ENCODE measurements at places on chromosomes 1 and 21.

DNA sequence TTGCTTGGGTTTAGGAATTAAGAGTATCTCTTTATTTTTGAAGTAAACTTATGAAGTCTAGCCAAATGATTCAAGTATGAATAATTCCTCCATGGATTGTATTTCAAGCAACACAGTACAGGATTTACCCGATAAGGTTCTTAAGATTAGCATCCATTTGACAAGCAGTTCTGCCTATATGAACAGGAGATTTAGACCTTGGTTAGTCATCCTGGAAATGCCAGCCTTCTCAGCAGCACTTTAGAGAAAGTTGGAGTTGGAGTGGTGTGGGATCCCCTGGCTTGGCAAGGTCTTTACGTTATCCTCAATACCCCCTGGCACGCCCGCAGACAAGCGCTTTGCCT lies 1.6 kb downstream of the BCAR3 start:
- DNase-seq: no peak

DNA sequence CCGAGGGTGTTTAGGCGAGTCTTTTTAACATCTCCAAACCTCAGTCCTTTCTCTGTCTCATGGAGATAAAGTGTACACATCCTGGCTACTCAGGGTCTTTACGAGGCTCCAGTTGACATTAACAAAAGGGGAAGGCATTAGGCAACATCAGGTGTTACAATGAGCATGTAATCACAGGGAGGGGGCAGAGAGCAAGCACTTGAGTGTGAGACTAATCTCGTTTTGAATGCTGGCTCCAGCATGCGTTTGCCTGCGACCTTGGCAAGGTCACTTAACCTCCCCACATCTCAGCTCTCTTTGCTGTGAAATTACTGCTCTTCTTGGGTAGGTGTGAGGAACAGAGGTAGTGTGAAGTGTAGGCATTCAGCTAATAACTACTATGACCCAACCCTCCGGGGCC lies 3.1 kb downstream of the TNNT2 start:
- no peak for DNase-seq

DNA sequence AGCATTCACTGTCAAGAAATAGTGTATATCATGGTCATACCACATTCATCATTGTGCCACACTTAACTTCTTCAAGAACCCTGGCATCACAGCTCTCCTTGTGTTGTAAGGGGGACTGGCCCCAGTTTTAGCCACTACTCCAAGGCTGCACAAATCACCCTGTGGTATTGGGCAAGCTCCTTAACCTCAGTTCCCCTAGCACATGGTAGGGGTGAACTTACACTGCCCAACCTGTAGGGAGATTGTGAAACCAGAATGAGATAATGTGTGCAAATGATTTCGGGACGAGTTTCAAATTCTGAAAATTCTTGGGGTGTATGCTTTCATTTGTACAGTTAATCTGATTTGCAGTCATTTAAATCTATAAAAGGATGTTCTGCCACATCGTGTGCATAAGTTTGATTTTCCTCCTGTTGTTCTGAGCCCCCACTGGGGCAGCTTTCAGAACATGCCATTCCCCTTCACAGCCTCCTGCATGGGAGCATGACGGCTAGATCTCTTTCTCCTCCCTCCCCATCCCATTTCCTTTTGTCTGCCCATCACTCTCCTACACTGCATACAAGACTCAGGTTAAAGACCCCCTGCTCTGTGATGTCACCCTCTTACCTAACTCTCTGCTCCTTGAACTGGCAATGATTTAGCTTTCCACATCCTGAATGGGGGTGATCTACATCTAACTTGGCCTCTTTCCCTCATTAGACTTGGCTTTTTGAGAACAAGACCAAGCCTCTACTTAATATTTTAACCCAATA lies 290.3 kb downstream of the CHRM3 start:
- no peak for DNase-seq

DNA sequence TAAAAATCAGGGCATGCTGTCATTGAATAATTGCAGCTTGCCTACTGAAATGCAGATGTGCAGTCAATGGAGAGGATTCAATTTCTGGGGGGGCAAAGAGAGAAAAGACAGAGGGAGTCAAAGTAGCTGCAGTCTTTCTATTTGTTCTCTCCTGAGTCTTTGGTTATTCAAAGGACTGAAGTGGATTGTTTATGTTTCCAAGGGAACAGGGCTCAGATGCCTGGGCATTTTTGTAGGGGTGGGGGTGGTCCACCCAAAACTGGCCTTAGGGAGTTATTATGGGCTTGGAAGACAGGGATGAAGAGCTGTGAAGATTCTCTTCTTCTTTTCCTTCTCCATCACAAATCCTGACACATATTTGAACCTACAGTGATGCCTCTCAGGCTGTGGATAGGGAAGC lies 408.8 kb upstream of the DAB1 start:
- DNase-seq: no peak

DNA sequence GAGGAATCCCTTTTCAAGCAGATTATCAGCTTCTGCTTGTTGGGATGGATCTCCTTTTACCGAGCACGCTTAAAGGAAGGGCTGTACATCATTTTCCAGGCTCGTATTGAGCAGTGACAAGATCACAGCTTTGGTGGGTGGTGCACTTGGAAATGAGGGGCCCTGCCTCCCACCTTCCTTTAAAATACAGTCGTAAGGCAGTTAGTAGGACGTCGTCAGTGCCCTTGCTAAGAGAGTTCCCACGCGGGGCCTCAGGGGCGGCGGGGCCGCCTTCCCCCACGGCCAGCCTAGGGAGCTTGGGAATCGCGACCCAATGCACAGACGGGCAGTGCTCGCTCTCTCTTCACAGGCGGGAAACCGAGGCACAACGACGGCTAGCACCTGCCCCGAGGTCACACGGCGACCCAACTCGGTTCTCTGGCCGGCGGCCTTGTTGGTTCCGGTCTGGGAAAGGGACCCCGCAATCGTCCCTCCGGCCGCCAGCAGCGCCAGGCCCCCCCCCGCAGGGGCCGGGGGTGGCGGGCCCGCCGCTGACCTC lies 58.6 kb downstream of the H3-3A start:
- DNase-seq: no peak

- DNase-seq: no peak
Observed at GRCh38 chr1:113255038-113255719, 135.1 kb upstream of the MAGI3 start.

DNA sequence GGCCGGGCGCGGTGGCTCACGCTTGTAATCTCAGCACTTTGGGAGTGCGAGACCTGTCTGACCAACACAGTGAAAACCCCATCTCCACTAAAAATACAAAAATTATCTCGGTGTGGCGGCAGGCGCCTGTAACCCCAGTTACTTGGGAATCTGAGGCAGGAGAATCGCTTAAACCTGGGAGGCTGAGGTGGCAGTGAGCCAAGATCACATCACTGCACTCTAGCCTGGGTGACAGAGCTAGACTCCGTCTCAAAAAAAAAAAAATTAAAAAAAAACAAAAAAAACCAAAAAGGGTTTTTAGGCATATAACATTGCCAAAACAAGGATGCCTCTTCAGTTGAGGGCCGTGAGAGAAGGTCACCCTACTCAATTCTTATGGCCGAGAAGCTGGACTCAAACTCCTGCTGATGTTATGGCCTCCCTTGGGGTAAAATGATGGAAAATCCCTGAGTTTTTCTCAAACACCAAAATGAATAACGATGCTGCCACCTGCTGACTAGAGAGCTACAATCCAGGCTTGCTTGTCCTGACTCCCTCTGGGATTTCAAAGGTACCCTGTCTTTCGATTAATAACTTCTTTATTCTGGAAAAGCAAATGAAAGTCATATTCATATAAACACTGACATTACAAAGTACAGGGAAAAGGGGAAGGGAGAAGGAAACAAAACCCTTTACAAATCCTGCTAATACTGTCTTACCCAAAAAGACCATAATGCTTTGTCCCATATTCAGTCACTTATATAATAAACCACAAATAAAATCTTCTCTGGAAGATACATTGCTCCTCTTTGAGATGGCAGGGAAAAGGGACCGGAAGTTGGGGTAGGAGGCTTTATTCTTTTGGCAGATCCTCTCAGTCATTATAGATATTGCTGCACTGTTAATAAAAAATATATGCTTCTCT lies 10.7 kb downstream of the RAB42 start:
- no peak for DNase-seq

DNA sequence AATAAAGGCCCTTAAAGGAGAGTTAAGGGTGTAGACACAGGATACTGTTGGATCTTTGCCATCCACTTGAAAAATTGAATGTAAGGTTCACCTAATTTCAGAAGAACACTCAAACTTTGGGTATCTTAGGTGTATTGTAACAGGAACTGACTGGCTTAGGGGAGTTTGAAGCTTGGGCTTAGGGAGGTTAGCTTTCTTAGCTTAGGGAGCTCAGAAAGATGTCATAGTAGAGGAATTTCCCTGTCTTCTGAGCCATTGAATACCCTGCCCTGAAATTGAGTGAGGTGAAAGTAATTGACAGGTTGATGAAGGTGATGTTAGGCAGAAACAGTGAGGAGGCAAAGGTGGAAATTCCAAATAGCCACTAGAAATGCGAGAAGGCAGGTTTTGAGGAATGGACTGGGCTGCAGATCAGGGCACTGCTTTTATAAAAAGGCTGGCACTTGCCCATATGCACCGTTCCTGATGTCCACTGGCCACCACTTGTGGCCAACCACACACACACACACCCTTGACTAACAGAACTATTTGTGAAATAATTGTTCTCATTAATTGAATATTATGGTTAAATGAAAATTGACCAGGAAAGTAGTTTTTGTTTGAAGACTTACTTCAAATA lies 16.5 kb downstream of the BACH1 start:
- DNase-seq: no peak

- no peak for DNase-seq
Observed at GRCh38 chr1:39727932-39728317, 10.8 kb upstream of the PPIE start.

DNA sequence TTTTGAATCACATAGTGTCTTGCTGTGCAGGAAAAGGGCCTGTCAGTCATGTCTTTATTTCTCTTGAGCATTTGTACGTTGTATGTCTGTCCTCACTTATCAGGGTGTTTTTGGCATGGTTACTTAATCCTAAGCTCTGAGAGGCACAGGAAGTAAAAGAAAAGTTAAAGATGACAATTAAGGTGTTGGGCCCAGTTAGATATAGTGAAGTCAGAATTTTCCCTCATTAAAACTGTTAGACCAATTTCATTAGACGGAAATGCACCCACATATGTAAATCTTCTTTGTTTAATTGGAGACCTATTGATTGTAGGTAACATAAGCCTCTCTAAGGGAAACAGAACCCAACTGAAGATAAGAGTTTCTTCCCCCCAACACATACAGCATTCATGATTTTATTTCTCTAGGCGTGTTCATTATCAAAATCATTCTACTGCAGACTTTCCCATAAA lies 21.9 kb downstream of the NFIA start:
- DNase-seq: no peak

- DNase-seq: no peak
Observed at GRCh38 chr1:229537894-229538293, 20.6 kb downstream of the ABCB10 start.

DNA sequence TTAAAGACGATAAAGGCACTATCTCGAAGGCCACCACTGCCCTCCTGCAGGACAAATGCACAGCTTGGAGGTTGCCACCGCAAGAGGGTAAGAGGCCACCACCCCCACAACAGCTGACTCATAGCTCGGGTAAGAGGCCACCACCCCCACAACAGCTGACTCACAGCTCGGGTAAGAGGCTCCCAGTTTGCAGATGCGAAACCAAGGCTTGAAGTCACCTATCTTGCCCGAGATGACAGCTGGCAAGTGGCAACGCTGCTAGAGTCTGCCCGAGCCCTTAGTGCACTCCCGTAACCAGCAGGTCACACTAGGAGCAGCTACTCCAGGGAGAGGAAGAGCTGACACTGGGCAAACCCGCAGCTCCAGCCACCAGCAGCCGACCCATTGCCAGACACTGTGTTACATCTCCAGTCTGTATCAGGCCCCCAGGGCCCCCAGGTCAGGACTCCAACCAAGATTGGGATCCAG lies 17.1 kb upstream of the SPSB1 start:
- DNase-seq: no peak

GRCh38 chr1:153921803-153922075 lies 1.0 kb downstream of the GATAD2B start:
- no peak for DNase-seq

- DNase-seq: no peak
Observed at GRCh38 chr1:197976368-197976767, 59.2 kb downstream of the LHX9 start.

- DNase-seq: no peak
Observed at GRCh38 chr1:89129911-89130310, 4.0 kb upstream of the GBP2 start.

- DNase-seq: no peak
Observed at GRCh38 chr1:108194051-108194450, 6.1 kb downstream of the SLC25A24 start.

- no peak for DNase-seq
Observed at GRCh38 chr1:228988664-228989063, 253.4 kb downstream of the RHOU start.

GRCh38 chr21:25390701-25391100 lies 216.6 kb downstream of the MRPL39 start:
- no peak for DNase-seq

DNA sequence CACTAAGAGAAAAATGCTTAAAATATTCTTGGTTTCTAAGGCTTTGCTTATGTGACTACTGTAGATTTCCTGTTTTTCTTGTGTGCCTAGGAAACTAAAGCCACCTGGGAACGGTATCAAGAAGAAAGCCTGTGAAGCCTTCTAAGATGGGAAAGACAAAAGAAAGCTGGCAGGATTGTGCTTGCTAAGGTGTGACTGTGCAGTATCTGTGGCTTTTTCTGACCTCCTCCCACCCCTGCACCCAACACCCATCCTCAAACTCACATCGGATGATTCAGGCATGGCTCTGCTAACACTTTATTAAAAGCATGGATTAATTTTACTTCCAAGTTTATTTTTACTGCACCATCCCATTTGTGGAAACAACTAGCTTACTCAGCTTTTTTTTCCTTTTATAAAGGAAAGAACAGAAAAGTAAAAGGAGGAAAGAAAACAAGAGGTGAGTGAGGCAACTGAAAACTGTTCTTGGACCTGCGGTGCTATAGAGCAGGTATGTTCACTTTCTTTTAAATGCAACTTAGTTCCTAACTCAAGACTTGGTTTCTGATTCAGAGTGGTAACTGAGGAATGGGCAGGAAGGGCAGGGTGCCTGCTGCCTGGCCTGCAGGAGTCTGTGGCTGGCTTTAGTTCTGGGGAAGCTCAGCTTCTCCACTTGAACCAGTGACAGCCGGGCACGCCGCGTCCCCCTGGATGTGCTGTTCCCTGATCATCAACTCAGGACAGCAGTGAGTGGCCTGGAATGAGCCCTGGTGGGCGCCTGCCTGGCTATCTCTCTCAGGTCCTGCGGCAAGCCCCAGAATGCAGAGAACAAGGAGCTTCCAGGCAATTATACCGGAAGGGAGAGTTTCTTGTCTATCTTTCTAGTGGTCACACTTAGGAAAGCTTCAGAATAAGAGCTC lies at the start of gene GBP6:
GBP6 (plus strand) TSS at position 422 of the 899 bp plus-strand sequence. CDS start 4,493 bp downstream, outside the sequence.
- no peak for DNase-seq

Data from left forelimb (tissue), 1 donor.